Stimulated activated CD4-positive, alpha-beta T cell treated with anti-CD3 and anti-CD28 coated beads, Interleukin-1b, Interleukin-23, amount 100 ng/mL, for 48 hours (primary cell): ENCODE measurements at places on chromosomes 16 and 17.

GRCh38 chr16:56101480-56101879, 89.8 kb upstream of the GNAO1 start:
- DNase-seq, result no peak

GRCh38 chr16:22272870-22273650, 24.1 kb upstream of the POLR3E start:
- DNase-seq, result no peak

DNA sequence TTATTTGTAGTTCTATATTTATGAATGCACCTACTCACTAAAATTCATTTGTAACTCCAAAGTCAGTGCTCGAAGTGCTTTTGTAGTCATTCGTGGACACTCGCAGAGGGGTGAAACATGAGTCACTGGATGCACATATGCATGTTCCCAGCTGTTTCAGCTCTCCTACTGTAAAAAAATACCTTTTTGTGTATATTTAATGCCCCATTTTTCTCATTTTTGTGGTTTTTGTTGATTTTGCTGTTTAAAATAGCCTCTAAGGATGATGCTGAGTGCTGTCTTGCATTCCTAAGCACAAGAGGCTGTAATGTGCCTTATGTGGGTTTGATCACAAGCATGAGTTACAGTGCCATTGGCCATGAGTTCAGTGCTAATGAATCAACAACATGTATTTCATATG, 30.6 kb downstream of the CENPV start:
- no peak for DNase-seq

DNA sequence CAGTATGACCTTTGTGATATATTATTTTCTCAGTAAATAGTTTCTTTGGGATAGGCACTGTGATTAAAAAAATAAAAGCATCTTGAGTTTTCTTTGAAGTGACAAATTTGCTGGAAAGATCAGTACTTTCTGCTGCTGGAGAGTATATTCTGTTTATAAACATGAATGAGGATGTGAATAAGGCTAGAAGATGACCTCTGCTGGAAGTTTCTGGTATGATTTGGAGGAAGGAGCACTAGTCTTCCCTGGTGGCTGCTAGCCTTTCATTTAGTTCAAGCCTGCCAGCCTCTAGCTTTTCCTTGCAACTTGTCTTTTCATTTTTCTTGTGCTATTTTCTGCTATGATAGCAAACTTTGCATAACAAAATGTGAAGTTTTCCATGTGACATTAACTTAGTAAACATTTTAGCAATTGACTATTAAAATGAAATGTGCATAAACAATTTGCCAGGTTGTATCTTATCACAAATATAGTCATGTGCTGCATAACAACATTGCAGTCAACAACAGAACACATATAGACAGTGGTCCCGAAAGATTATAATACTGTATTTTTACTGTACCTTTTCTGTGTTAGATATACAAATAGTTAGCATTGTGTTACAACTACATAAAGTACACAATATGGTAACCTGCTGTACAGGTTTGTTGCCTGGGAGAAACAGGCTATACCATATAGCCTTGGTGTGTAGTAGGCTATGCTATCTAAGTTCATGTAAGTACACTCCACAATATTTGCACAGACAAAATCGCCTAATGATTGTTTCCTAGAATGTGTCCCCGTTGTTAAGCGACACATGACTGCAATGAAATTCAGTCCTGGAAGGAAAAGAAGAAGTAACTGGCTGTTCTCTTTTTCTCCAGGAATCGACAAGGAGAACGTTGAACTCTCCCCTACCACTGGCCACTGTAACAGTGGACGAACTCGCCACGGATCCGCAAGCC, 18.1 kb upstream of the RAB11FIP4 start:
- DNase-seq, result no peak

- DNase-seq, result no peak
Measured at GRCh38 chr17:63277629-63278028, 168.5 kb downstream of the CYB561 start.

DNA sequence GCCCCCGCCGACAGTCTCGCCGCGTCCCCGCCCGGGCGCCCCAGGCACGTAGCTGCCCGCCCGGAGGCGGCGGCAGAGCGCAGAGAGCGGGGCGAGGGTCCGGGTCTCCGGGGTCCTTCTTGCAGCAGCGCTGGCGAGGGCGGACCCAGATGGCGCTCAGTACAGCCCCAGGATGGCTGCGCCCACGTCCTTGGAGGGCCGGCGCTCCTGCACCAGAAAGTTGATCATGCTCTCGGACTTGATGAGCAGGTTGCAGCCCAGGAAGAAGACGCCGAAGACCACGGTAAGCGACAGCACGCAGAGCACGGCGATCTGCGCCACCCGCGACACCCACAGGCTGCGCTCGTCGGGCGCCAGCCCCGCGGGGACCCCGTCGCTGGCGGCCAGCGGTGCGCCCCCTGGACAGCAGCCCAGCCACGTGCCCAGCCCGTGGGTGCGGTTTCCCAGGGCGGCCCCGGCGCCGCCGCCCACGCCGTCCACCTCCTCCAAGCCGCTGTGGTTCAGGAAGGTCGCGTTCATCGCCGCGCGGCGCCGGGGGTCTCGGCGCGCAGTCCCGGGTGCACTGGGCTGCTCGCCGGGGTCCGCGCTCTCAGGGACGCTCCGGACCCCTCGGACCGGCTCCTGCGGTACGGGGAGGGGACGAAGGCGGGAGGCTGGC, 435 bp downstream of the RPRML start:
- DNase-seq, result no peak

DNA sequence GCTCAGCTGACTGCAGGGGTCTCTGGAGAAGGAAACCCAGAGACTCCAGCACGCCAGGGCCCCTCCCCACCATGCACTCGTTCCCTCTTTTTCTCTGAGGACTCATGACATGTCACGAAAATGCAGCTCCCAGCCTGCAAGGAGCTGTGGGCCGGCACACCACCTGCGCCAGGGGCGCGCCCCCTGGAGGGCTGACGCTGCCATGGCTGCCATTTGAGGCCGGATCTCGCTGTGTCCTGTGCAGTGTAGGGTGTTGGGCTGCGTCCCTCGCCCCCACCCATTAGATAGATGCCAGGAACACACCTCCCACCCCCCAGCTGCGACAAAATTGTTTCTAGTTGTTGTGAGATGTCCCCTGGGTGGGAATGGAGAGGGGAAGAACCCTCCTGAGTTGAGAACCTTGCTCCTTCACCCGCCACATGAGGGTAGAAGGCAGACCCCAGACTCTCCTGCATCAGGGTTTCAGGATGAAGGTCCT, 8.2 kb downstream of the SYNGR2 start:
- DNase-seq, result peak; percentile 75

- DNase-seq, result no peak
Measured at GRCh38 chr16:15653227-15653626, 3.2 kb downstream of the NDE1 start.

DNA sequence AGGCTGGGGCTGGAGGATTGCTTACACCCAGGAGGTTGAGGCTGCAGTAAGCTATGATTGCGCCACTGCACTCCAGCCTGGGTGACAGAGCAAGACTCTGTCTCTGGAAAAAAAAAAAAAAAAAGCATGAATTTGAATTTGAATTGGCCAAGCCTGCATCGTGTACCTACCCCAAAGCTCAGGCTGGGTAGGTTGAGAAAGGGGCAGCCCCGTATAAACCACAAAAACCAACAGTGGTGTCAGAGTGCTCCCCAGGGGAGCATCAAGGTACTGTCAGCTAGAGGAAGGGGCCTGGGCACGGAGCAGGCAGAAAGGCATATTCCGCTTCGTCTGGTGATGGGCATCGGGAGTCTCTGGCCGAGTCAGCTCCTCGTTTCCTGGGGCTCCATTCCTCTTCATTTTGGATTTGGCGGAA, 40.9 kb downstream of the RAP1GAP2 start:
- DNase-seq, result peak; percentile 61

GRCh38 chr17:60447375-60447774, 25.1 kb downstream of the CHCT1 start:
- DNase-seq, result no peak

GRCh38 chr17:78369791-78370381, 8.6 kb upstream of the PGS1 start:
- DNase-seq, result no peak

- no peak for DNase-seq
Measured at GRCh38 chr16:61611847-61612491, 424.3 kb downstream of the CDH8 start.

DNA sequence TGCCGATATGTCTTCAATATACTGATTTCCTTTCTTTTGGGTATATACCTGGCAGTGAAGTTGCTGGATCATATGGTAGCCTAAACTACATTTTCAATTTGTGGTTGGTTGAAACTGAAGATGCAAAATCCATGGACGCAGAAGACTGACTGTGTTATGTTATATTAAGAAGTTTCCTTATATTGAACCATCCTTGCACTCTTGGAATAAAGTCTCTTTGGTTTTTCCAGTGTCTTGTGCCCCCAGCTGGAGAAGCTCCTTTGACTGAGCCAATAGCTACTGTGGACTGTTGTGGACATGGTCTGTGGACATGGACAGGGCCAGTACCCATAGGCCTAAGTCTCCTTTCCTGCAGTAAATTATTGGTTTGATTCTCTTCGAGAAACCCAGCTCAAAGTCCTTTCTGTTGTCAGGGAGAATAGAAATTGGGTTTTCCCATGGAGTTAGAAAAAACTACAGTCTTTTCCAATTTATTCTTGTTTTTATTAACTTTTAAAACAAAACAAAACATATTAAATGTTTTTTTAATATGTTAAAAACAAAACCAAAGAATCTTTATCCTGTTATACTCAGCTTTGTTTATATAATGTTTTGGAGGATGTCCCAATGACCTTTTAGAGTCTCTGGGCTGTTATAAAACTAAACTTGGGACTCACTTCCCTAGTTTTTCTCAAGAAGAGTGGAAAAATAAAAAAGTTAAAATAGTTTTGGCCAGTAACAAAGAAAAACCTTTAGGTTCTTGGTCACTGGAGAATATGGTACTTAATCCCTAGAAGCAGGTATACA, 15.2 kb upstream of the IL34 start:
- DNase-seq, result no peak
